ENCODE measurements at places on chromosomes 3 and 15.

DNA sequence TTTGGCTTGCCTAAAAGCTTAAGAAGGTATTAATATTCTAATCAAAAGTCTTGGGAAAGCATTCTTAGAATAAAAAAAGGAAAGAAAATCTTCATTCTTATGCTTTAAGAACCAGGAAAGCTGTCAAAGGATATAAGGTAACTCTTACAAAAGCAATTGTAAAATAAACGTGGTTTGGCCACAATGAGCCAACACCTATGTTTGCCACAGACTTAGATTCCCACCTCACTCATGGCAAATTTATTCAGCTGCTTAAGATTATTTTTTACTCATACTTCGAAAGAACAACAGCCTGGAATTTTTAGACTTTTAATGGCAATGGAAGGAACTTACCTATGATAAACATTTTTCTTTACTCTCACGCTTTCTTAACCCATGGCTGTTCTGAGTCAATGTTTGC is 38.4 kb downstream of the AGTR1 start:
- DNase-seq: no peak

DNA sequence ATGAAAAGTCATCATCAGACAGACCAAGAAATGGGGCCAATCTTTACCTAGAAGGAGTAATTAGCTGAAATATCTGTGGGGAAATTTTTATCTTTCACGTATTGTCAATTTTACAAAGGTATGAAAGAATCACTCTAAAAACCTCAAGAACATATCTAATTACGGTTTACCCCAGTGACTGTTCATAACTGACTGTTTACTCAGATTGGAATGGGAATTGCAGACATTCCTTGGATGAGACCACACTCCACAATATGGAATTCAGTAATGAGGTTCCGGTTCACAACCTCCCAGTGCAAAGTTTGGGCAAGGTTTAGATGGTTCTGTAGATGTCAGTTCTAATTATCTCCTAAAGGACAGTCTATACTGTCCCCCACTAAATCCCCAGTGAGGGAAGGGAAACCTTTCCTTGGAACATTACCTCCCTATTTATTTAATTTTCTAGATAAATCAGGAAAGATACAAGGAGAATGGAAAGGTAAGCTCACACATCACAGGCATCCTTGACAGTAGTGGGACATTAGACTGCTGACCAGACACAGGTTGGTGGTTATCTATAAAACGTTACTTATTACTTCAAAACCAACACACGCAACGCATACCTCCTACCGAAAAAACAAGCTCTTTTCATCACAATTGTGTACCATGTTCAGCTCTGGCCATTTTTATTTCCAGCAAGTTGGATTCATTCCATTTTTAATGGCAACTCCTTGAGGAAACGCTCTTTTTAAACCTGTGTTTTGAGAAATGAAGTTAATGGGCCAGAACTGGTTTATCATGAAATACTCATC is 129.9 kb downstream of the RORA start:
- DNase-seq: no peak

DNA sequence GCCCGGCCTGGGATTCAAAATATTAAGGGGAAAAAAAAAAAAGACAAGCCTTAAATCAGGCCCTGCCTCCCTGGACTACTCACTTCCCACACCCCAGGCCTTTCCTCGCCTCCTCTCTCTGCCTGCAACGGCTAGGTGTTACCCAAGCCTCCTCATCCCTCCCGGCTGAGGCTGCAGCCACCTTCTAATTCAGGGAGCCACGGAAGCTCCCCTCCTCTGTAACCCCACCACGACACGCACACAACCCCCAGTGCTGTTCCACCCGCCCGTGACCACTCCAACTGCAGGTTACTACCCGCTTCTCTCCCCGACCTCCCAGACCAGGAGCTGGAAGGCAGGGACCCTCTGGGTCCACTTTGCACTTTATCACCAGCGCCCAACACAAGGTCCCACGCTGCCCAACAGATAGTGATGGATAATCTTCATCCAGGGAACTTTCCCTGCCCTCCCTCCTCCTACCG is 936 bp downstream of the KIF7 start:
- DNase-seq: no peak

DNA sequence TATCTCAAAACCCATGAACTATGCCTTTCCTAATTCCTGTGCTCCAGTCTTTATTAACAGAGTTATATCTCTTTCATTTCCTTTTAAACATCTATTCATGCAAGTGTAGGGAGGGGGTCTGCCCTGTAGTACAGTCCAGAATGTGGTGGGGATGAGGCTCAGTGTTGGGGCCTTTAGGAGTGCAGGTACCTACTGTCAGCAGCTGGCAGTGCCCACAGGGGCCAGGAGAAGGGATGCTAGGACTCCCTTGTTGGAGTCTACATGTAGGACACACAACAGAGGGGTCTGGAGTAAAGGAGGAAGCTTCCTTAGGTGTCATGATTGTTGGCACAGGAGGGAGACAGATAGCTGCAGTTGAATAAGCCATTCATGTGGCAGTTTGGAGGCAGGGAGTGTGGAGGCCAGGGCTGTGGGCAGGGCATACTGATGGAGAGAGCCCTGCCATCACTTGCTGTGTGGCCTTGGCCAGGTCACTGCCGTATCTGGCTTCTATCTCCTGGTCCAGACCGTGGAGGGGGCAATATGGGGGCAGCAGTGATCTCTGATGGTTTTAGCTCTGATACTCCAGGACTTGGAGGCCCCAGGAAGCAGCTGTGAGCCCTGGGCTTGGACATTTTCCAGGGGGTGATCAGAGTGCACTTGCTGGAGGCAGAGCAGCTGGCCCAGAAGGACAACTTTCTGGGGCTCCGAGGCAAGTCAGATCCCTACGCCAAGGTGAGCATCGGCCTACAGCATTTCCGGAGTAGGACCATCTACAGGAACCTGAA is 29.5 kb downstream of the ESYT3 start:
- no peak for DNase-seq

GRCh38 chr3:170144437-170144843 is 37.1 kb downstream of the PHC3 start:
- no peak for DNase-seq

All from NCI-H1930 (cell line).